ENCODE measurements at places on chromosomes 1 and 21. TPM values are rescaled to one million over a fixed set of nuclear protein-coding genes. Genes with fewer than 3 reads are reported as not detected.

GRCh38 chr1:37739222-37739621 lies 25.7 kb downstream of the EPHA10 start:
- DNase-seq: peak; percentile 57

DNA sequence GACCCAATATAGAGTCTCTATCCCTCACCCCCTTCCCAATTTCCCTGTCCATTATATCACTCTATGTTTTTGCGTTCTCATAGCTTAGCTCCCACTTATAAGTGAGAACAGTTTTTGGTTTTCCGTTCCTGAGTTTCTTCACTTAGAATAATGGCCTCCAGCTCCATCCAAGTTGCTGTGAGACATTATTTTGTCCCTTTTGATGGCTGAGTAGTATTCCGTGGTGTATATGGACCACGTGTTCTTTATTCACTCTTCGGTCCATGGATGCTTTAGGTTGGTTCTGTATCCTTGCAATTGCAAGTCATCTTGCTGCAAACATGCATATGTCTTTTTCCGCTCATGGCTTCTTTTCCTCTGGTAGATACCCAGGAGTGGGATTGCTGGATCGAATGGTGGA lies 54.3 kb downstream of the AGPAT3 start:
- DNase-seq: no peak

GRCh38 chr21:42818328-42818749 lies 61.0 kb downstream of the WDR4 start:
- DNase-seq: peak; percentile 55

- DNase-seq: peak; percentile 76
Observed at GRCh38 chr1:15027515-15027986, 126.0 kb upstream of the TMEM51 start.

GRCh38 chr1:39046613-39047210 lies 20.6 kb downstream of the NDUFS5 start:
- no peak for DNase-seq

- DNase-seq: peak; percentile 70
Observed at GRCh38 chr1:39653546-39654031, 14.1 kb upstream of the HEYL start.

DNA sequence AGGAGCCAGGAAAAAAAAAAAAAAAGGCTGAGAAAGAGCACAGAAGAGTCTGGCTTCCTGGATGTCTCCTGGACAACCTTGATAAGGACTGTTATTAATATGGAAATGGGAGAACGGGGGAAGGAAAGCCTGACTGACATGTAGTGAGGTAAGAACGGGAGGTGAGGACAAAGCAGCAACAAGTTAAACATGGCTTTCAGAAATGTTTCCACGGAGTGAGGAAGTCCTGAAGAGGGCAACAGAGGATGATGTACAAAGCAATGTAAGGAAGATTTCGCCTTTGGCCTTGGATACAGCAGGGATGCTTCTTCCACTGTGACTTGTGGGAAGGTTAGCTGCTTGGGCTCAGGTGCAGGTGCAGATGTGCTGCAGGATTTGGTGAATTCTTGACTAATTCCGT lies 11.9 kb upstream of the NIBAN1 start:
- no peak for DNase-seq

DNA sequence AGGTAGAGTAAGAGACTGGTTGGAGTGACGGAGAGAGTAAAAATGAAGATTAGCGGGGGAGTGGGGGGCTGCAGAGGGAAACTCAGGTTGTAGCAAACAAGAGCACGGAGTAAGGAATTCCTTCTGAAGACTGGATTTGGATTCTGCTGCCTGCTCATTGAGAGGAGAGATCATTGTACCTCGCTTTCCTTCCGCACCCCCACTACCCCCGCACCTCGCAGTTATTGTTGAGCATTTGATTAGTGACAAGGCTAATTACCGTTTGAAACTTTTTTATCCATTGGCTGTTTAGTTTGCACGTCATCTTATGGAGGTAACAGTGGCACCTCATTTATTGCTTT lies 463 bp downstream of the PRPF3 start:
- no peak for DNase-seq

DNA sequence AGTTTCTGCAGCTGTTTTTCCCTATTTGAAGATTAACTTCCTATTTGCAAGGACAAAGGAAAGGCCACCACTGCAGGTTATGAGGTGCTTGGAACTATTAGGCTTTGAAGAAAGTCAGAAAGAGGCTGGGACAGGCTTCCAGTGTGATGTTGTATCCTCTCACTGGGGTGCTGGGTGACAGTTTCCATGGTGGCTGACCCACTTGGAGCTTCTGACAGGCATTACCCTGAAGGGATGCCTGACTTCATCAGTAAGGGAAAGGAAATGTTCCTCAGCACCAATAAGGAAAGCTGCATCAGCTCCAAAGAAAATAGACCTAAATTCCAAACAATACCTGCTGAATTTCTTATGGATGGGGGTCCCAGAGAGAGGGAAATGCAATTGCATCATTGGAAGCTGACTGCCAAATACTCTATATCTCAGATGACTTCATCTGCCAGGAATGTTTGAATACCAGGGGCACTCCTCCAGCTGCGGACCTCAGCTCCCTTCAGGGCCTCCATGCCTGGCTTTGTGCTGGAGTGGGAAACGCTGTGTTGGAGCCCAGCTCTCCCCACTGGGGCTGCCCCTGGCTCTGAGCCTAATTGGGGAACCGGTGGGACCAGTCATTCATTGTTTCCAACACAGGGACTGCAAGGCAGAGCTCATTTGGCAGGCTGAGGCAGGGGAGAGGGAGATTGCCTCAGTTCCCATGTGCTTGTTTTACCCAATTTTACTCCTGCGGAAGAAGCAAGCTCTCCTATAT lies 76.6 kb downstream of the RGL1 start:
- DNase-seq: peak; percentile 96

- DNase-seq: no peak
Observed at GRCh38 chr1:232878086-232878485, 72.3 kb upstream of the NTPCR start.

DNA sequence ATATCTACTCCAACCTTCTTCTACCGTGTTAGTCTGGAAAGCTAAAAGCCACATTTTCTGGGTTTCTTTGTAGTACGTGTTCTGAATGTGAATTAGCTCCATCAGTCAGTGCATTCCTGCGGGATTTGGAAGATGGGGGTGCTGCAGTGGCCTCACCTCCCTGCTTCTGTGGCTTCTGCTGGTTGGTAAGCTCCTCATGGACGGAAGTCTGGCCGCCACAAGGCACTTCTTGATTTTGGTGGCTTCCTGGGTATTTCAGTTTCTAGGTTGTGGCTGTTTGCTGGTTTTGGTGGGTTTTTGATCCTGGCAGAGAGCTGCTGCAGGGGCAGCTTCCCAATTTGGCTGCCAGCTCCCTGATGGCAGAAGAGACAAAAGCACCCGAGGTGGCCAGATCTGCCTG lies 20.9 kb upstream of the TACSTD2 start:
- DNase-seq: no peak

GRCh38 chr1:230261928-230262650 lies 164.0 kb downstream of the PGBD5 start:
- DNase-seq: no peak

Gene TGFB2
- total RNA-seq: 32.2 TPM

Measured in Calu3 (cell line).